Right ventricle myocardium superior (tissue), 1 donor: ENCODE measurements at places on chromosomes 11 and 22. TPM values are rescaled to one million over a fixed set of nuclear protein-coding genes. Genes with fewer than 3 reads are reported as not detected.

DNA sequence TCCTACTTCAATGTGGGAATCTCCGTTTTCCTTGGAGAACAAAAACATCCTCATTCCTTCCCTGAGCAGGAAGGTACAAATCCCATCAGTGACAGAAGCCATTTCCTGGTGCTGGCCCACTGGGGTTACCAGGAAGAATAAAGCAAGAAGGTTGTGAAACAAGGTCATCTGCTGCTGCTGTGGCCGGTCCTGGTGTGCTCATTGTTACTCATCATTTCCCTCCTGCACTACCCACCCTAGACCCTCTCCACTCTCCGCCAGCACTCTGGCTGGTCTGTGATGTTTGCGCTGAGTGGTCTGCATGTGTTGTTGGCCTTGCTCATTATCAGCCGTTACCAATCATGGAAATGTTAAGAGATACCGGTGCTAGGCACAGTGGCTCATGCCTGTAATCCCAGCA, 37.0 kb downstream of the OSBP2 start:
- no peak for DNase-seq

- DNase-seq, result no peak
Observed at GRCh38 chr11:130337281-130338089, 22.8 kb upstream of the ZBTB44 start.

GRCh38 chr22:44622147-44622427, 79.9 kb upstream of the PRR5 start:
- DNase-seq, result no peak

DNA sequence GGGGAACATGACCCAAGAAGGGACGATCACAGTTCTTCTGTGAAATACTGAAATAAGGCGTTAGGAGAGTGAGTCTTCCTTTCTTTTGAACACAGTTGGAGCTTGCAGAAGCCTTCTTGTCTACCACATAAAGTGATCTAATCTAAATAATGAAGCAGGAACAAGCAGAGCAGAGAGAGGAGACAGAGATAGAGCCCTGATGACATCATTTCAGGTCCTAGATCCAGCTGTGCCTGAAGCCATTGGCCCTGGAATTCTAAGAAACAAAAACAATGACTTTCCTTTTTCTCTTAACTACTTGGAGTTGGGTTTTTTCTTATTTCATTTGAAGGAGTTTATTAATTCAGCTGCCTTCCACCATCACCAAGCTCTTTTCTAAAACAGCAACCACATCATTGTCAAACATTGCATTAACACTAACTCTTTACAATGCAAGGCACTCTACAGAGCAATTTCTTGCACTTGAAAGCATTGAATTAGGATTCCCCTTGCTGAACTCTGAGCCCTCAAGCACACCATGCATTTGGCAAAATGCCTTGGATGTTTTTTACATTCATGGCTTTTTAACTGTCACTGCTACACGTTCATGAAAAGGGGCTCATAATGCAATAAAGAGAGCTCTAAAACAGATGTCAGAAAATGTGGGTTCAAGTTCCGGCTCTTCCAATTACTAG, 117.2 kb upstream of the TIMP3 start:
- no peak for DNase-seq

DNA sequence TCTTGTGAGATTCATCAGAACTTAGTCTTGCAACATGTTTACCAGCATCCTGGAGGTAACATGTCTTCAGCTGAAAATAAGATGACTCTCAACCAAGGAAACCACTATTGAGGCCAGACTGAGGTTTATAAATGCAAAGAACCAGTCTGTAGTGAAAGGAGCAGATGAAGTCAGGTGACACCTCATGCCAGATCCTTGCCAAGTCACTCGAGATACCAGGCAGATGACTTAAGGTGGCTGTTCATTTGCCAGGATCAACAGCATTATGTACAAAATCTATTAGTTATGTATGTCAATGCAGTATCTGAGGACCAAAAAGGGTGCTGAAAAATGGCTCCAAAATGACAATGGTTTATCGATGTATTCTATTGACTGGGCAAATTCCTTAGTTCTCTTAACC, 100.0 kb upstream of the SOX6 start:
- DNase-seq, result no peak

DNA sequence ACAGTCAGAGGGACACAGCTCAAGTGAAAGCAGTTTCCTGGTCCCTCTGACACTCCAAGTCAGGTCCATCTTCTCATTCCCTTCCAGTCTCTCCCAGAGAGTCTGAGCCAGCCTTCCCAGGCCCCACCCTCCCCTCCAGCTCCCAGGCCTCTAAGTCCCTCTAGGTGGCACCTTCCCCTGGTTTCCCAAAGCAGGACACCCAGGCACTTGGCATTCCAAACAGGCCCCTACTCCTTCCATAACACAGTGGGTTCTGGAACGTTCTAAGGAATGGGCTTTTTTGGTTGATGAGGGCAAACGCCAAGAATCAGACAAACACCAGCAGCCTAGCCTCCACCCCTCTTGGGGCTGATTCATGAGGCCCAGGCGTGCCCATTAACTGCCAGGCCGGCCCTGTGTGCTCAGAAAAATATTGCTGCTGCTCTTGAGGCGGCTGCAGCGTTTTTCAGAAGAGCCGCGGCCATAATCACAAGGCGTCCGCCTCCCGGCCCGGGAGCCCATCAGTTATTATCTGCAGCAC, 418.7 kb downstream of the SOX6 start:
- no peak for DNase-seq

DNA sequence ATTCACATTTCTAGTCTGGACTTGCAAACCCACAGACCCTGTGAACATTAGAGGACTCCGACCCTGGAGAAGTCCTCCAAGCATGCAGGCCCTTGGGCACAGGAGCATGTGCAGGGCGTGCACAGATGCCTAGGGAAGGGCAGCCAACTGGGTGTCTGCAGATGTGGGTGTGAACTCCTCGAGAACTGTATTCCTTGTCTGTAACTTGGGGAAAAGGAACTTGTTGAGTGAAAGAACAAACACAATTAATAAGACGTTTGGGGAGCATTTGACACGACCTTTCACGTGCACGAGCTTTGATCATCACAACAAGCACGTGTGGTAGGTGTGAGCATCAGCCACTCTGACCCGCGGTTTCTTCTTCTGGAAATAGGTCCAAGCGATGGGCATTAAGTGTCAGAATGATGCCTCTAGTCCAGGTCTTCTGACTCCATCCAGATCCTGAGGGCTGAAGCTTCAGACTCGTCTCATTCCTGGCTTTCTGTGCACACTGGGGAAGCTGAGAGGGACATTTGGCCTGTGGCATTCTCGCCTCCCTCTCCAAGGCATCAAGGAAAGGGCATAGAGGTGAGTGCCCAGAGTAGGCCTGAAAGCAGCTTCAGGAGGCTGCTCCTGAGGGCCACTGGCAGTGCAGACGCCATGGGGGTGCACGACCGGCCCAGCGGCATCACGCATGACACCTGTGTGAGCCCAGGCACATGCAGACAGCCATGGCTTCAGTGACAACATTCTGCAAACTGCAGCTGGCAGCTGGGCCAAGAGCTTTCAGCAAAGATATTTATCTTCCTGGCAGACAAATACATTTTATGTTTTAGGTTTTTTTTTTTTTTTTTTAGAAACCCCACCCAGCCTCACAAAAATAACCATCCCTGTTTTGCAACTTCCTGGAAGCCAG, 32.5 kb downstream of the ALX4 start:
- no peak for DNase-seq

GRCh38 chr11:104120493-104121137, 43.3 kb downstream of the PDGFD start:
- DNase-seq, result no peak

GRCh38 chr11:70739811-70740487, 341.6 kb downstream of the CTTN start:
- no peak for DNase-seq

DNA sequence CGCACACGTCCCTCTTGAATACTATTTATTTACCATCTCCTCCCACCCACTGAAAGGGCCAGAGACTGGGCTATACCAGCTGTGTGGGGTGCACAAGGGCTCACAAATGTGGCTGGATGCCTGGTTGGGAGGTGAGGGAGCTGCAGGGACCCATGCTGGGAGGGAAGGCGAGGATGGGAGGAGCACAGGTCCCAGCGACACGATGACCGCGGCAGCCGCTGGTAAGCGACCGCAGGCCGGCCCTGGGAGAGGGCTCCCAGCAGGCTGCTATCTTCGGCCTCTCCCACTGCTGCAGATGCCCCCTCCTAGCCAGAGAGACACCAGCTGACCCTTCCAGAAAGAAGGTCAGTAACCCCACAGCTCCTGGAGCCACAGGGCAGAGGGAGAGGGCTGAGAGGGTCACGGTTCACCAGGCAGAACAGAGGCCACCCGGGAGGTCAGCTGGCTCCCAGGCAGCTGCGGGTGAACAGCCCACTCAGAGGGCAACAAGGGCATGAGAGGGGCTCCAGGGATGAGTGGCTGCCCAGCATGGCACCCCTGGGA, 163.9 kb downstream of the CRYBB2 start:
- DNase-seq, result no peak

DNA sequence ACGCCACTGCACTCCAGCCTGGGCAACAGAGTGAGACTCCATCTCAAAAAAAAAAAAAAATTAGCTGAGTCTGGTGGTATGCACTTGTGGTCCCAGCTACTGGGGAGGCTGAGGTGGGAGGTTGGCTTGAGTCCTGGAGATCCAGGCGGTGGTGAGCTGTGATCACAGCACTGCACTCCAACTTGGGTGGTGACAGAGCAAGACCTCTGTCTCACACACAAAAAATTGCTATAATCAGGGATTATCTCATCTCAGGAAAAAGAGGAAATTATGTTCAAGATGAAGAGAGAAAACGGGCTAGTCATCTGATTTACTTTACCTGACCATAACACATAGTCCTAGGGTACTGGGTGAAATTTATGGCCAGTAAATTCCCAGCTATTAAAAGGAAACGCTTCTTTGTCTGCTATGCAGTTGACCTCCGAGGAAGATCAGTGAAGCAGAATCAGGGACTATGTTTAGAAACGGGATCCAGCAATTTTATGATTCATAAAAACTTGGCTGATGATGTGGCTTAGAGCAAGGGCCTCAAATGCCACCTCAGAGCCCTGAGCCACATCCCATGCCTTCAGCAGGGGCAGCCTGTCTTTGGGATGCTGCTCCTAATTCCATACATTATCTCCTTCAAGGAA, 386.2 kb downstream of the NTM start:
- DNase-seq, result no peak

GRCh38 chr11:117300773-117301172, 9.6 kb downstream of the BACE1-AS start:
- no peak for DNase-seq

GRCh38 chr11:8266246-8267241, 2.9 kb upstream of the LMO1 start:
- DNase-seq, result peak; percentile 27

DNA sequence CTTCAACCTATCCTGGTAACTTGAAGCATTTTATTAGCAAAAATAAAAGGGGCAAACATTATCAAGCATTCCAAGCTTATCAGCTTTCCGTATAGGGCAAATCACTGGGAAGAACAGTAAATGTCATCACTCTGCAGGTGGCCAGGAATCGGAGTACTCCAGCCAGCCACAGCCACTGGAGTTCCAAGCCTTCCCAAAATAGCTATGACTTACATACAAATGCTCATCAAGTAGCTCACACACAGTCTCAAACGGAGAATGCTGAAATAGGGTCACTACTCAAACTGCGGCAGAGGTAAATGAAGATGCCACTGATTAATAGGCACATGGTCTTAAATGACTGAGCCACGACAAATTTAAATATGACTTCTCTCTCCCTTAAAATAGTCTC, 2.1 kb downstream of the USP28 start:
- DNase-seq, result no peak

DNA sequence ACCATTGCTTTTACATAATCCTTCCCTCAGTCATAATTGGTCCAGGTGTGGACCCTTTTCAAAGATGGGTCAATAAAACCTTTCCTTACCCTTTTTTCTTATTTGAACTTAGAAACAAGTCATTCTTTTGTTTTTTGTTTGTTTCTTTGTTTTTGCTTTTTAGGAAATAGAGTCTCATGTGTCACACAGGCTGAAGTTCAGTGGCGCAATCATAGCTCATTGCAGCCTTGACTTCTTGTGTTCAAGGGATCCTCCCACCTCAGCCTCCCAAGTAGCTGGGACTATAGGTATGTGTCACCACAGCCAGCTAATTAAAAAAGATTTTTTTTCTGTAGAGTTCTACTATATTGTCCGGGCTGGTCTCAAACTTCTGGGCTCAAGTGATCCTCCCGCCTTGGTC, 9.4 kb upstream of the PHOX2A start:
- no peak for DNase-seq

Gene OR51E1
- total RNA-seq, result 1.4 TPM

Gene SPCS2
- total RNA-seq, result 98.4 TPM

Gene FJX1
- 0.65 TPM for total RNA-seq

Gene SRRD
- total RNA-seq, result 23.2 TPM

Gene CASP12
- 0.27 TPM for total RNA-seq

Gene PPP6R3
- total RNA-seq, result 73.9 TPM

Gene PLCB3
- 11.3 TPM for total RNA-seq
